Fibroblast of skin of left biceps (primary cell): ENCODE measurements at places on chromosomes 2 and 18.
A peak's percentile ranks its signal among the peaks of the same experiment; 100 is the strongest.

- DNase-seq: no peak
Observed at GRCh38 chr2:55871637-55872036, 51.9 kb downstream of the EFEMP1 start.

DNA sequence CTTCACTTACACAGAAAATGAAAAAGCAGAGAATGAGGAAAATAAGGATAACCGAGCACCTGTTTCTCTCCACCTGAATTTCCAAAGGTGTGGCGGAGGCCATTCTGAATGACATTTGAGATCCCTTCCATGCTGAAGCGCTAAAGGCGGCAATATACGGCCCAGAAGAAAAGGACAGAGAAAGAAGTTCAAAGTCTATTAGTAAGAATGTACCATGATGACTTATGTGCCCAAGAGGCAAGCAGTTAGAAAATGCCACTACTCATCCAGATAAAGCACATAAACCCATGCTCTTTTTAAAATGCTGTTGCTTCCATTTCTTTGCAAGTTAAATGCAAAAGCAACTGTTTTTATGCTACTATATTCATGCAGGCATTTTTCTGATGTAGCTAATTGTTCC is 37.2 kb downstream of the FEZ2 start:
- DNase-seq: no peak

- peak; percentile 91 for DNase-seq
Observed at GRCh38 chr18:8813611-8814010, 108.3 kb downstream of the MTCL1 start.

GRCh38 chr2:210224591-210224940 is 681 bp downstream of the ACADL start:
- DNase-seq: no peak

DNA sequence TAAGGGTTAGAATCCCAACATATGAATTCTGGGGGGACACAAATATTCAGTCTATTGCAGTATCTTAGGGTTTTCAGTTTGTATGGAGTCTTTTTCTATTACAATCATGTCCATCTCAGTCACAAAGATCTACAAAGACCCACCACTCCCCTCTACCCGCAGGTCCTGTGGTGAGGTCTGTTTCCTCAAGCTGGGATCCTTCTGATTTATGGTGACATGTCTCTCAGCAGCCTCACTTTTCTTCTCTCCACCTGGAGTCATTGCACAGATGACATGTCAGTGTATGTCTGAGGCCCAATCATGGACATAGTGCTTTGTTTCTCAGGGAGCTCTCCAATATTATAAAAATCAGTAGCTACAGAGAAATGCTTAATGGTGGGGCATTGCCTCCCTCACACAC is 113.4 kb upstream of the RAB27B start:
- DNase-seq: no peak

GRCh38 chr18:79317703-79318102 is 78.0 kb upstream of the NFATC1 start:
- no peak for DNase-seq

GRCh38 chr2:238305965-238306671 is 14.2 kb upstream of the TRAF3IP1 start:
- no peak for DNase-seq

GRCh38 chr2:207950063-207950760 is 75.1 kb downstream of the PLEKHM3 start:
- DNase-seq: no peak

DNA sequence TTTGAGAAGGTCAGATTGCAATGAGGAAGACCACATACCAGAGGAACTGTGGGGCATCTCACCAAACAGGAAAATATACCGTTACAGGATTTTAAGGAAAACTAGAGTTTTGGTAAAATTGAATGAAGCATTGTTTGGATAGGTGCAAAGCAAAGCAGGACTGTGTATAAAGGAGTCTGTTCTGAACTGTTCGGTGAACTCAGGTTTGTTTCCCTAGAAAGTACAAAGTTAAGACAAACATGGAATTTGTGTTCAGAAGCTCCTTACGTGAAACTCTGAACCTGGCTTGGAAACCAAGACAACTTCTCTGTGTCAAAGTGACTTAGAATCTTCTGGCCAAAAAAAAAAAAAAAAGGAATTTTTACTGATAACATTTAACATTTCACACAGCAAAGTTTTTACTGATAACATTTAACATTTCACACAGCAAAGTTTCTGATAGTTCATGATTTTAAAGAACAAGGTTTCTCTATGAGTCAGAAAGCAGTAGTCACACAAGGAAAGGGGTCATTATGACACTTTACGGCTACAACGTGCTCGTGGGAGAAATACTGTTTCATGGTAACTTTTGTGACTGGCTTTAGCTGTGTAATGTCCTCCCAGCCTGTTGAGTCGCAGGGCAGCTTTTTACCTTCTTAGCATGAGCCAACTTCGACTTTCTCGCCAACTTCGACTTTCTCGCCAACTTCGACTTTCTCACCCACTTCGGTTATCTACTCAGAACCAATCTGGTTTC is 21.2 kb upstream of the TET3 start:
- no peak for DNase-seq

- DNase-seq: no peak
Observed at GRCh38 chr2:179165356-179166000, 99.2 kb downstream of the SESTD1 start.

DNA sequence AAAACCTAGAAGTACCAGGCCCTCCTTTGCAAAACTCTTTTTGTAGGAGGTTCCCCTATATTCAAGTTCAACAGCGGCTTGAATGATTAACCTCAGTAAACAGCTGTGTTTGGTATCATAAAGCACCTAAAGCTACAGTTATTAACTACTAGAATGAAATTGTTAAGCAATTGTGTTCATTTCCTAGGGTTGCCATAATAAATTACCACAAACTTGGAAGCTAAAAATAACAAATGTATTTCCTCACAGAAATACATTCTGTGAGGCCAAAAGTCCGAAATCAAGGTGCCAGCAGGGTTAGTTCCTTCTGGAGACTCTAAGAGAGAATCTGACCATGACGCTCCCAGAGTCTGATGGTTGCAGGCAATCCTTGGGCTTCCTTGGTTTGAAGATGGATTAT is 202.1 kb upstream of the ACVR2A start:
- DNase-seq: no peak

GRCh38 chr2:30514134-30514847 is 67.2 kb downstream of the LCLAT1 start:
- peak; percentile 17 for DNase-seq

- DNase-seq: no peak
Observed at GRCh38 chr2:48235076-48235475, 294.9 kb upstream of the STON1 start.

GRCh38 chr2:155839991-155840390 is 492.5 kb downstream of the NR4A2 start:
- DNase-seq: no peak

- no peak for DNase-seq
Observed at GRCh38 chr2:205025580-205026240, 480.4 kb downstream of the PARD3B start.

GRCh38 chr2:64626146-64626809 is 27.4 kb downstream of the SERTAD2 start:
- DNase-seq: no peak
